ENCODE measurements at places on chromosomes 3 and 15.

DNA sequence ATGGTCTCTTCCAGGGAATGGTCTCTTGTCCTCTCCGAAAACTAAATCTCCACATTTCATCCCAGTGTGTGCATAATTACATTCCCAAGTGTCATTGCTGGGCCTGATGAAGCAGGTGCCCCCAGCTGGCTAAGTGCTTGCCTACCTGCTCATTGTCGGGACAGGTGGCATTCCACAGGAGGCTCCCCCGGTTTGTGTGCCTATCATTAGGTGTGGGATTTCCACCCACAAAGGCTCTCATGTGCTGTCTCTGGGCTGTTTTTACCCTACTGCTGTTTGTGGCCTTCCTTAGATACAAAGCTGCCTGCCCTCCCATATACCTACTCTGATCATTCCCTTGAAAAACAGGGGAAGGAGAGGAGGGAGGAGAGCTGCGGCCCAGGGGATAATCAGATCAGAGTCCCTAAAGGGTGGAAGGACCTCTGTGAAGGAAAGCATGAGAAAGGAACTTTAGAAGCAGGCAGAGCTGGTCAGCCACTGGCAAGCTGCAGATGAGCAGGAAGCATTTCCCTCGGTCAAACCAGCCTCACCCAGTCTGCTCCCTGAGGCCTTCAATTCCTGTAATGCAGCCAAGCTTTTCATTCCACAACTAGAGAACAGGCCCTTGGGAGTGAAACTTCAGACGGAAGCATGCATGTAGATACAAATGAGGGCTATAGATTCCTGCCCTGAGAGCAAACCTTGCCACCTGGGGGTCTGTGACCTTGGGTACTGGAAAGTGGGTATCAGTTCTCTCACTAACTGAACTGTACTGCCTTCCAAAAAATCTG, 60.7 kb upstream of the HEG1 start:
- no peak for DNase-seq

DNA sequence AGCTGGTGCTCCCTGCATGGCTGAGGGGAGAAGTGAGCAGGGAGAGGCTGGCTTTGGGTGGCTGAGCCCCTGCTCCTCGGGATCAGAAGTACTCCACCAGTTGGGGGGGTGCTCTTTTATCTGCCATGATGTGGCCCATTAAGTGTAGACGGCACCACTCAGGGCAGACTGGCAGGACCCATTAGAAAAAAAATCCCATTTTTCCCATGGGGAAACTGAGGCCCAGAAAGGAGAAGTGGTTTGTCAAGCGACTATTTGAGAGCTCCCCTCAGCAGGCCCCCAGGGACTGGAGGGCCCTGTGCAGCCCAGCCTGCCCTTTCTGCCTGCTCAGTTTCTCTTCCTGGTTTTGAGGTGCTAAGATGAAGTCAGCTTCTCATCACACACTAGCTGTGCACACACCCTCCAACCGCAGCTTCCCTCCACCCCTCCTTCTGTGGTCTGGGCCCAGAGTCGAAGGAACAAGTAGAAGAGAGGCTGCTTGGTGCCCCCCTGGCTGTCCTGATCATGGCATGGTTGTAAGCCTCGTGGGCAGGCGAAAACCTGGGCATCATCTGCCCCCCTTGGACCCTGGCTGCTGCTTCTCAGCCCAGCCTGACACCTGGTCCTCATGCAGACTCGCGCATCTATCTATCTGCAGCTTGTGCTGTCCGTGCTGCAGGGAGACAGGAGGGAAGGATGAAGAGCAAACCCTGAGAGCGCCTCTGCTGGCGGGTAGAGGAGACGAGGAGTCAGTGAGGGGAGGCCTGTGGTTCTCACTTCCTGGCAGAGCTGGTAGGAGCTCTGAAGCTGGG, 5.6 kb downstream of the CSK start:
- DNase-seq = no peak

DNA sequence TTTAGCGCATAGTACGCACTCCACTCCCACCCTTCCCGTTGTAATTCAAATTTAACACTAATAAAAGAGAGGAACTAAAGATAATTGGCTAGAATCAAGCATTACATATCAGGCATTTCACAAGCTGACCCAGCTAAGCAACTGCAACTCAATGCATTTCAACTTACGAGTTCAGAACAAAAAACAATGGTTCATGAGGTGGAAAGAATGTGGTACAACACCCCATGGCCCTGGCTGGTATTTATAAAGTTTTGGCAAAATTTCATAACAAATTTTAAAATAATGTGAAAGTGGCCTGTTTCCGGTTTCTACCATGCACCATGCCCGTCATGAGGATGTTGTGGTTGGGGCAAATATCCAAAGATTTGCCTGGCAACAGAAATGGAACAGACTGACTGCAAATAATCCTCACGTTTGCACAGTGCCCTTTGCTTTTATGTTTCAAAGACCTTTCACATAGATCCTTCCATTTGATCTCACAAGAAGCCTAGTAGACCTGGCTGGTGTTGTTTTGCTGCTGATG, 455.3 kb upstream of the NR2F2 start:
- DNase-seq = peak; percentile 8

- DNase-seq = no peak
These were observed 38.7 kb upstream of the RASGRF1 start for GRCh38 chr15:79129235-79129634.

GRCh38 chr15:63052961-63053698, 10.6 kb downstream of the TPM1 start:
- DNase-seq = no peak

- DNase-seq = no peak
These were observed 8.0 kb downstream of the GABRR3 start for GRCh38 chr3:98027085-98027446.
